Endothelial cell of umbilical vein (primary cell): ENCODE measurements at places on chromosomes 5 and 9. TPM values are rescaled to one million over a fixed set of nuclear protein-coding genes. Genes with fewer than 3 reads are reported as not detected.

SLC6A18 gene
- total RNA-seq, result not detected in 2 replicates

KIAA1958 gene
- total RNA-seq, result 5.0 and 5.2 TPM in 2 replicates

SAXO1 gene
- not detected in 2 replicates for total RNA-seq

GPR150 gene
- 0.31 and 0.35 TPM in 2 replicates for total RNA-seq

STPG3 gene
- not detected in 2 replicates for total RNA-seq

FOXD1 gene
- 0.14 and 0.20 TPM in 2 replicates for total RNA-seq

AMACR gene
- 8.3 and 8.7 TPM in 2 replicates for total RNA-seq

CAMK4 gene
- total RNA-seq, result 5.4 and 8.2 TPM in 2 replicates

SLCO6A1 gene
- not detected in 2 replicates for total RNA-seq

PCDHA9 gene
- total RNA-seq, result not detected in 2 replicates

SPINK6 gene
- not detected in 2 replicates for total RNA-seq

FBN2 gene
- 57.4 and 61.6 TPM in 2 replicates for total RNA-seq

AP3B1 gene
- total RNA-seq, result 46.5 and 46.7 TPM in 2 replicates

TSSK1B gene
- total RNA-seq, result 0.12 TPM in 1 of 2 replicates, not detected in the other

DNA sequence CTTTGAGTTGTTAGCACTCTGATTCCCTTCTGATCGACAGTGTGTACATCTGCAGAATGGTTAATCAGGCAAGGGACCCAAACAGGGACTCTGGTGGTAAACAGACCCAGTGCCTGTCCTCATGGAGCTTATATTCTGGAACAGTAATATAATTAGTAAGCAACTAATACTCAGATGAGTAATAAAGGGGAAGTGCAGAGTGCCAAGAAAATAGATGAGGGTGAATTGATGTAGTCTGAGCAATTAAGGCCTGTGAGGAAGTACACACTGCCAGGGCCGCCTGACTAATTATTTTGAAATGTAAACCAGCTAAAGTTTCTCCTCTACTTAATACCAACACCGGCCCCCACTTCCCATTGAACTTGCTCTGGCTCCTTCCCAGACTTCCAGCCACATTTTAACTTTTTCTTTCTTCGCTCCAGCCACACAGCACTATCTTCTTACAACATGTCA lies 4.2 kb downstream of the DHX29 start:
- DNase-seq, result peak; percentile 92

DNA sequence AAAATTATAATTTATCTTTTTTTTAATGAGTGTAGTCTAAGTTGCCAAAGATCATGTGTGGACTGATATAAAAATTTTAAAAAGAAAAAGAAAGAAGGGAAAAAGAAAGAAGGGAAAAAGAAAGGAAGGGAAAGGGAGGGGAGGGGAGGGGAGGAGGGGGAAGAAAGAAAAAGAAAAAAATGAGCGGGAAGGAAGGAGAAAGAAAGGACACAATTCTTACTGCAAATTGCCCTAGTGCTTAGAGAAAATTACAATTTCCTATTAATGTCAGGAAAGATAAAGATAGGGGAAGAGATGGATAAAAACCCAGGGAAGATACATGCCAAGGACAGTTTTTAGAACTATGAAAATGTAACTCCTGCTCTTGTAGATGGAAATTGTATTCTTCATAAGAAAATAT lies 789.7 kb upstream of the GRAMD2B start:
- DNase-seq, result no peak

- DNase-seq, result no peak
Measured at GRCh38 chr9:4320021-4320420, 20.2 kb upstream of the GLIS3 start.

DNA sequence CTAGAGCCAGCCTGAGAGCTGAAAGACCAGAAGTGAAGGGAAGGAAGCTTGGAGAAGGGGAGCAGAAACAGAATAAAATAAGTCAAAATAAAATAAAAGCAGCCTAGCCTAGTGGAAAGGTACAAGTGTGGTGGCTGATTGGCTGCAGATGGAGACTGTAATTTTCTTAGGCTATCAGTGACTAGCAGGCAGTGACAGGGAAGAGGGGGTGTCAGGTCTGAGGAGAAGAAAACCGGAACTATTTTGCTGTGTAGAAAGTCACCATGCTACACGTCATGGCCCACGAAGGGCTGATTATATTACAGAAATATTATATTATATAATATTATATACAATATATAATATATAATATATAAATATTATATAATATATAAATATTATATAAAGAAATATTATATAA lies 98.1 kb upstream of the TAF11L2 start:
- DNase-seq, result no peak

DNA sequence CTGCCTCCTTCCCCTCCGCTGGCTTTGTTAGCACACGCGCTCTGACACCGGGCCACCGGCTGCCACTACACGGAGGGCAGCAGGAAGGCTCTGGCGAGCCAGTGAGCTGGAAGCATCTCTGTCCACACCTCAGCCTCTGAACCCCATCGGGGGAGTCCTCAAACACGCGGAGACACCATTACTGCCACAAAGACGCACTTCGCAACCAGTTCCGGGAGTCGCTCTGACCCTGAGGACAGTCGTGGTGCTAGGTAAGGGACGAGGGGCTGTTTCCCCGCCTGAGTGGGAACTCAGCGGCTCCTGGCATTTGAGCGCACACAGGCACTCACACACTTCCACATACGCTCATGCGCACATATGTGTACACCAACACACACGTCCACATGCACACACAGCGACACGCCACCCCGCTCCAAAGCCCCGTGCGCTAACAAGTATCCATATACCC lies 160.0 kb downstream of the C9orf152 start:
- peak; percentile 51 for DNase-seq

- no peak for DNase-seq
Measured at GRCh38 chr5:151196556-151197290, 27.2 kb downstream of the CCDC69 start.

DNA sequence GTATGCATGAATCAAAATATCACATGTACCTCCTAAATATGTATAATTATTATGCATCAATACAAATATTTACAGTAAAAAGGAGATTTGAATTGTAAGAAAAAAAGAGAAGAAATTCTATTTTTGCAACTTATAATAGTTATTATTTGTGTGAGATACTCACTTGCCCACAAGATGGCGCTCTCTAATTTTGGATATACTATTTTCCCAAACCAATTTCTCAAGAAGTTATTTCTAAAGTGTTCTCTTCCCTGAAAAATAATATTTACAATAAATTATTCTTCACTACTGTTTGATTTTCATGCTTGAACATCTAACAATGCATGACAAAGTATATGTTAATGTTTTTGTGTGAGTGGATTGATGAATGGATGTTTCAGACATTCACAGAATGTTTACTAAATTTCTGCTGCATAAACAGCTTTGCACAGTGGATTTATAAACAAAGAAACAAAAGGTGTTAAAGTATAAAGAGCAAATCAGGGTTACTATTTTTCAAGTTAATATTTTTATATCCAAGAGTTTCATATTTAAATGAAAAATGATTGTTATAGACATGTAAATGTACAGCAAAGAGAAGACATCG lies 503.4 kb downstream of the PDE4D start:
- peak; percentile 40 for DNase-seq

- DNase-seq, result no peak
Measured at GRCh38 chr5:16593013-16593412, 23.8 kb downstream of the RETREG1 start.

- peak; percentile 61 for DNase-seq
Measured at GRCh38 chr5:57650360-57651069, 167.9 kb upstream of the ACTBL2 start.

- DNase-seq, result no peak
Measured at GRCh38 chr9:37978481-37978864, 74.5 kb upstream of the SLC25A51 start.

GRCh38 chr5:137506296-137506695 lies 7.2 kb upstream of the SPOCK1 start:
- no peak for DNase-seq

DNA sequence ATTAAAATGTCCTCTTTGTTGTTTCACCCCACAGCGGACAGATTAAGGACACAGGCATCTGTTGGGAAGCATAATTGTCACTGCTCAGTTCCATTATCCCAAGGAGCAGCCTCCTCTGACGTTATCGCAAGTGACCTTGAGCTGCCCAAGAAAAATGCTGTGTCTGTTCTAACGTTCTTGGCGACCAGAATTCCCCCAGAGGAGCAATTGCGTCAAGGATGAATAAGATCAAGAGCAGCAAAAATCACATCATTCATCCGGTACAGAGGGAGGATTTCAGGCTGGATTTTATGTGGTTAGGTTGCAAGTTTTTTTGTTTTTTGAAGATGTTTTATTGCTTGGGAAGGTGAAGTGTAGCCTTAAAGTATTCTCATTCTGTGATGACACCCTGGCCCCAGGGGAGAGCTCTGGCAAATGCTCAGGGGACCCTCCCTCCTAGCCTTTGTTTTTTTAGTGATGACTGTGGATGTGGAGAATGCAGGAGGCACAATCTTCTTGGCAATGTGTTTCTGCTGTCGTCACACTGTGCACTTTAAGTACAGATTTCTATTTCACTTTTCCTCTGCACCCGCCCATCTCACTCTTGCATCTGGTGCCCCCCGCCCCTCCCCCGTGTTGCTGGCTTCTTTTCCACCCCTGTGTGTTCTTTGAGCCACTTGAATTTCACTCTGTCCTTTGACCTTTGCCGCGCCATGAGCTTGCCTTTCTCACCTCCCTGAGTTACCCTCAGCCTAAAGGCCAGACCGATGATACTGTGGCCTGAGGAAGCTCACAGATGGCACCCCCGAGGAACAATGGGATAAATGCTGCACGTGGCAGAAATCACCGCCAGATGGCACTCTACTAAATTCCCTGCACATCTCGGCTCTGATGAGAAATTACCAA lies 308.5 kb downstream of the RAB3C start:
- peak; percentile 63 for DNase-seq

- no peak for DNase-seq
Measured at GRCh38 chr9:71431931-71432330, 310.5 kb upstream of the TRPM3 start.

DNA sequence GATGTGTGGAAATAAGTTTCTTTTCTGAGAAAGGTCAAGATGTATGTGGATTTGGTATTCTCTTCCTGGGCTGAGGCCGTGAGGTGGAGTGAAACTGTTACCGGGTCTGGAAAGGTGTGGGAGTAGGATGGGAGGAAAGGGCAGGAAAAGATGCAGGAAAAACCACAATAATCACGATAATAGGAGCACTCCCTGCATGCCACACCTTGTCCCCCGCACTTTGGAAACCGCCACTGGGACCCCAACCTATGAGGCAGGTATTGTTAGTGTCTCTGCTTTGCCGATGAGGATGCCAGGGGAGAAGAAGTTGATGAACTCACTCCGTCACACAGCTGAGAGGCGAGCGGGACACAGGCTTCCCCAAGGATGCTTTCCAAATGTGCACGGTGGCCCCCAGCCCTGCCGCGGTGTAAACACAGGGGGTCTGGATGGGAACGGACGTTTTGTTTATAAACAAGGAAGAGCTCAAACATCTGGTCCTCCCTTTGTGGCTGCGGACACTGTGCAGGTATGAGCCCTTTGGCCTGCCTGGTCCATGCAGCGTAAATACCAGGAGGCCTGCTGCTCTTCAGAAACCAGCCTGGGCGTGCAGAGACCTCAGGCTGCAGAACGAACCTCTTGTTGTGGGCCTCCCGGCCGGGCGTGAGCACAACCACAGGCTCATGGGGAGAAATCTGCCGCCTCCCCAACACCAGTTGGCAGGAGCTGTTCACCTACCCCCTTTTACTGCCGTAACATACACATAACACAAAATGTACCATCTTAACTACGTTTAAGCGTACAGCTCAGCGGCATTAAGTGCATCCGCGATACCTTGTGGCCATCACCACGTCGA lies 126.7 kb downstream of the COL23A1 start:
- no peak for DNase-seq

GRCh38 chr5:94969174-94969573 lies 315.7 kb downstream of the MCTP1 start:
- DNase-seq, result peak; percentile 62
